ENCODE measurements at places on chromosomes 1 and 21. TPM values are rescaled to one million over a fixed set of nuclear protein-coding genes. Genes with fewer than 3 reads are reported as not detected.

The LEFTY1 gene
- 6.7 TPM for polyA plus RNA-seq

The ST6GALNAC3 gene
- polyA plus RNA-seq, result 81.7 TPM

The FCAMR gene
- 6.8 TPM for polyA plus RNA-seq

GRCh38 chr1:56397811-56398231, 181.5 kb downstream of the PLPP3 start:
- no peak for DNase-seq

DNA sequence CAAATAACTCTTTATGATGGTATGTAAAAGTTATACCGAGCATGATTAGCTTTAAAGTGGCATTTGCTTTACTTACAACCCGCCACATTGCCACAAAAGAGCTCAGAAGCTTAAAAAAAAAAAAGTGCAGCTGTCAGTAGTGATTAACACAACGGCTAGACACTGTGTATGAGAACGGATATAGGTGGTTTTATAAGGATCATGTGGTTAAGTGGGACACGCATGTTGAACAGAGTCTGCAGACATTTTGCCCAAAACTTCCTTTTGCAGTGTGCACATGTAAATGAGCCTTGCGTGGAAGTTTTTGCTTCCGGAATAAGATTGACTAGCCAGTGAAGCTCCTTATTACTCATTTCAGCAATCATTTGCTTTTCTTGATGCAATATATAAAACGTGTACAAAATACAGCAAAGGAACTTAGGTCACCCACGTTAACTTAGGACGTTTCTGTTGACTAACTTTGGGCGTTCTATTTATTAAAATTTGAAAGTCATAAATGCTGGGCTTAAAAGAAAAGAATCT, 58.7 kb upstream of the RGS1 start:
- no peak for DNase-seq

DNA sequence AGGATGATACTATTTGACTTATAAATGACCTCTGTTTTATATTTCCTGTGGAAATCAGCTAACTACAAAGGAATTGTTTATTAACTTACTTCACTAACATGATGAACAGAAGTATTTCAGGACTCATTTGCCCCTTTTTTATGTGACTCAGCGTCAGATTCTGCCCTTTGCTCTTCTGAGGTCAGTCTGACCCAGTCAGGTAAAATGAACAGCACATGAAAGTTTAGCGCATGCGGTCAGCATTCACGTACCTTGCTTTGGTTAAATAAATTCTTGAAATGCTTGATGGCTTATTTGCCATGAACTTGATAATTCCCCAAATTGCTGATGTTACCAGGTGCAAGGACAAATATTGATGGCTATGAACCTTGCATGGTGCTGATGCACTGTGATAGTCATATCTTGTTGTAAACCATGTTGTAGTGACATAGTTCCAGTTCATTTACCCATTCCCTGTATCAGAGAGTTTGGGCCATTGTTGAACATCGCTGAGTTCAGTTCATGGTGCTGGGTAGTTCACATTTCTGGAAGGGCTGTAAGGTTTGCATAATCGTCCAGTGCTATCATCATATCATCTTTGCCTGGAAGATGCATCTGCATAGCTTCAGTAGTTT, 133.4 kb downstream of the NFIA start:
- DNase-seq, result no peak

GRCh38 chr1:16991571-16991970, 11.2 kb upstream of the MFAP2 start:
- no peak for DNase-seq

GRCh38 chr1:100277866-100278265, 11.8 kb downstream of the RTCA start:
- DNase-seq, result no peak

GRCh38 chr1:167501515-167502191, 16.7 kb downstream of the CD247 start:
- DNase-seq, result no peak

GRCh38 chr1:7941437-7941793, 776 bp upstream of the TNFRSF9 start:
- no peak for DNase-seq

- DNase-seq, result peak; percentile 79
Observed at GRCh38 chr21:39098696-39099200, 84.5 kb downstream of the PSMG1 start.

GRCh38 chr1:207428783-207429182, 25.3 kb upstream of the CR2 start:
- no peak for DNase-seq

DNA sequence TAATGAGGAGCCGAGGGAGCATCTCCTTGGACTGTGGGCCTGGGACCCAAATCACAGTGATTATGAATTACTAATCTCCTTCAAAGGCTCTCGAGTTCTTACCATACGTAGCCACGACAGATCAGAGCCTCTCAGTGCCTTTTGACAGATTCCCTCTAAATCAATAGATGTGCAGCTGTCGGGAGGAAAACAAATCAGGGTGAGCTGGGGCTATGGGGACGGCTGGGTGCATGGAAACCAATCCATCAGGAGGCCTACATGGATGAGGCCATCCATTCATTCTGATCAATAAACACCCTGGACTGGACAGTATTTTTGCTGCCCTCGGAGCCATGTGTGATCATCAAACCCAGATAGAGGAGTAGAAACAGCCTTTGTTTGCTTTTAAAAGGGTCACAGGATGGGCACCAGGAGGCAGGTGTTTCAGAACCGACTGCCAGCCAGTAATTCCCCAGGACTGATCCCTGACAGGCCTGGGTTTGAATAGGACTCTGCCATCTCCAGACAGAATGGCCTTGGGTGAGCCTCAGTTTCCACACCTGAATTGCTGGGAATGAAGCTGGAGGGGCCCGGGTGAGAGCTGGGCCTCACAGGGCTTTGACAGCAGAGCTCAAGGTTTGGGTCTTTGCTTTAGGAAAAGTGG, 532.8 kb downstream of the MATN1 start:
- DNase-seq, result no peak

- DNase-seq, result no peak
Observed at GRCh38 chr1:218027152-218027551, 257.9 kb upstream of the RRP15 start.

DNA sequence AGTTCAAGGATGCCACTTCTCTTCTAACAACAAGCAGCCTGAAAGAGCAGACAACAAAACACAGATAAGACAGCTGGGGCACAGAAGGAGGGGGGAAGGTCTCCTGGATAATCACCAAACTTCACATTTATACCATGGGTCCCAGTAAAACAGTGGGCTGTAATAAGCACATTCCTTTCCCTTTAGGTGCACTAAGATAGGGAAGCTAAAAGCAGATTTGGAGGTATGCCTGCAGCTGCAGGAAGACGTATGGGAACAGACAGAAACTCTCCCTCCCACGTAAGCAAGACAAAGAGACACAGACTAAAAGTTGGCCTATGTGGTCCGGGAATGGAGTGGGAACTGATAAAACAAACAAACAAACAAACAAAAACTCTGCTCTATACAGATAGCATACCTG, 612.1 kb downstream of the MRPL39 start:
- DNase-seq, result no peak

The TLR5 gene
- 5.9 TPM for polyA plus RNA-seq

- DNase-seq, result no peak
Observed at GRCh38 chr1:78170859-78171258, 125.1 kb downstream of the GIPC2 start.

DNA sequence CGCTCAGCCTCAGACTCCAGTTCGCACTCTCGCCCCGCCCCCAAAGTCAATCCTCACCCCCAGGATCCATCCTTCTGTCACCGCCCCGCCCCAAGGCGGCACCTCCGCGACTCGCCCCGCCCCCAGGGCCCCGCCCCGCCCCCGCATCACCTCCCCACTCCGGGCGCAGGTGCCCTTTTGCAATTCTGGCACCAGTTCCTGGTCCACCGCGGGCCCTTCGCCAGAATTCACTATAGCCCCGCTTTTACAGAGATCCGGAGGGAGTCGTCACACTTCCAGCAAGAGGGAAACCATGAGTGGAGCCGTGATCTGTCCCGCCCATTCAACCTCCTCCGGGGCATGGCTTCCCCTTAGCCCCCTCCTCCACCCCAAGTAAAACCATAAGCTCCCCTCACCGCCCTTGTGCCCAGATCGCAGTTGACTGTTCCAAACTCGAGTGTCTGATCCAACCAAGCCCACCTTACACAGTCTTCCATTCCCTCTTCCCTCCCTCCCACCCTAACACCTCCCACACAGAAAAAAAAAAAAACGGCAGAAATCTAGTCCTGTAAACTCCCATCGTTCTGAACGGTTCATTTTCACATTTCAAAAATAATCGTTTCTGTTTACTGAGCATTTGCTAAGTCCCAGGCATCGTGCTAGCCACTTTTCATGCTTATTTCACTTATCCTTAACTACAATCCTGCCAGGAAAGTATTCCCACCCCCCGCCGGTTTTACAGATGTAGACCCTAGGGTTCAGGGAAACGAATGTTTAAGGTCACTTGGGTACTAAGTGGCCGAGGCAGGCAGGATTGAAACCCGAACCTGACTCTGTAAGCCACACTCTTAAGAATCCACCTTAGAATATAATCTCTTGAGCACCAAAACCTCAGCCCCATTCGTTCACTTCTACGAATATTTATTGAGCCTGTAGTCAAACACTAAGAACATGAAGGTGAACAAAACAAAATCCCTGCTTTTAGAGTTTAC, 1.3 kb upstream of the DNAJC16 start:
- DNase-seq, result peak; percentile 28

The CFAP45 gene
- 3.7 TPM for polyA plus RNA-seq

The PAQR6 gene
- polyA plus RNA-seq, result 5.0 TPM

DNA sequence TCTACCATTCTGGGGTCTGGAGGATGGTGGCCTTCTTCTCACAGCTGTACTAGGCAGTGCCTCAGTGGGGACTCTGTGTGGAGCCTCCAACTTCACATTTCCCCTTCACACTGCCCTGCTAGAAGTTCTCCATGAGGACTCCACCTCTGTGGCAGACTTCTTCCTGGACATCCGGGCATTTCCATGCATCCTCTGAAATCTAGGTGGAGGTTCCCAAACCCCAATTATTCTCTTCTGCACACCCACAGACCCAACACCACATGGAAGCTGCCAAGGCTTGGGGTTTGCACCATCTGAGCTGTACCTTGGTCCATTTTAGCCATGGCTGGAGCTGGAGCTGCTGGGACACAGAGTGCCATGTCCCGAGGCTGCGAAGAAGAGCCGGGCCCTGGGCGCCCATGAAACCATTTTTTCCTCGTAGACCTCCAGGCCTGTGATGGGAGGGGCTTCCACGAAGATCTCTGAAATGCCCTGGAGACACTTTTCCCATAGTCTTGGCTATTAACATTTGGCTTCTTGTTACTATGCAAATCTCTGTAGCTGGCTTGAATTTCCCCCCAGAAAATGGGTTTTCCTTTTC, 170.5 kb downstream of the FOXD2 start:
- no peak for DNase-seq

GRCh38 chr1:107442551-107442950, 301.7 kb downstream of the NTNG1 start:
- DNase-seq, result no peak

DNA sequence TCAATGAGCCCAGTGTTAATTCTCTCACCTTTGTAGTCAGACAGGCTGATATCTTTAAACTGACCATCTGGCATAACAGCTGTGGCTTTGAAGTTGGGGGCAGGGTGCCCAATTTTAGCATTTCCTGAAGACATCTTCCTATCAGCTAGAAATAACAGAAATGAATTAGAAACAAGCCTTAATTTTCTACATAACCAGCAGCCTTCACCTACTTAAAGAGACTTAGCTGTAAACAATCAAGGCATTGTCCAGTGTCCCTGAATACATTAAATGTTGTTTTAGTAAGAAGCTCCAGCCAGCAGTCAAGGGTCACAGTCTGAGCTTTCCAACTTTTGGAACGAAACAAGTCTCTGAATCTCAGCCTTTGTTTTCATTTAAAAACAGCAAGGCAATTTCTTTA, 2.8 kb downstream of the PRDX1 start:
- DNase-seq, result no peak

DNA sequence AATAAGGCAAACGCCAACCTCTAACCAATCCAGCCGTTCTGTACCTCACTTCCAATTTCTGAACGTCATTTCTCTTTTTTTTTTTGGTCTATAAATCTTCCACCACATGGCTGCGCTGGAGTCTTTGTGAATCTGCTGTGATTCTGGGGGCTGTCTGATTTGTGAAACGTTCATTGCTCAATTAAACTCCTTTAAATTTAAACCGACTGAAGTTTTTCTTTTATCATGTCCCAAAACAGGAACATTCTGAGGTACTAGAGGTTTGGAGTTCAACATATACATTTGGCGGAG, 65.5 kb upstream of the BACH1 start:
- DNase-seq, result no peak

DNA sequence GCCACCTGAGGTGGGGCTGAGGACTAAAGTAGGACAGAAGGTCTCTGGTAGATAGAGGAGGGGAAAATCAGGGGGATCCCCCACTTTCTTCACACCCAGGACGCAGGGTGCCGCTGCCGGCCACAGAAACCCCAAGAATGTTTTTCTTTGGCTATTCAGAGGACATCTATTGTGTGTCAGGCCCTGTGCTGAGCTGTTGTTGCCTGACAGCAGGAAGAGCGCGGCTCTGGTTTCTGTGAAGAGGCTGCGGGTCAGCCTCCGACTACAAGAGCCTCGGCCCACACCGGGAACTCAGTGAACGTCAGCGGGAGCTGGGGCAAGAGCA, 407 bp upstream of the PIGV start:
- no peak for DNase-seq

DNA sequence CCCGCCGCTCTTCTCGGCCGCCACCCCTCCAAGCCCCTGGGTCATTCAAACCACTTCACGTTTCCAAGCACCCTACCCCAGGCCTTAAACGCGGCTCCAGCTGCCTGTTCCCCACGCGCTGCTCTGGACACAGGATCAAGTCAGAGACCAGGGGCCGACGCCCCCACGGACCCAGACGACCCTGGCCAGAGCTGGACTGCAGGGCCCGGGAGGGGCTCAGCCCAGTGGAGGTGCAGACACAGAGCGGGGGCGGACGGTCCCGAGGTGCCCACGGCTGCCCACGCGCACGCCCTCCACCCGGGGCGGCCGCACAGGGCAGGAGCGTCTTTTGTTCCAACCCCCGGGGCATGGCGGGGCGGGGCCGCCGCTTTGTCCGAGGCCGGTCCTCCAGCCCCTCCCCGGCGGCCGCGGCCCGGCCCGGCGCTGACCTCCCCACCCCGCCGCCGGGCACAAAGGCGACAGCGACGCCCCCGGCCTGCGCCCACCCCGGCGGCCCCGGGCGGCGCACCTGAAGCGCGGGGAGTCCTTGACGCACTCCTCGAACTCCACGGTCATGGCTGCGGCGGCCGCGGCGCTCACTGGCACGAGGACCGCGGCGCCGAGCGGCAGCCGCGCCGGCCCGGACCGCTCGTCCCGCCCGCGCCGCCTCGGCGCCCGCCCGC, 338 bp downstream of the ACAP3 start:
- no peak for DNase-seq

GRCh38 chr1:54643736-54644135, 2.1 kb downstream of the MROH7 start:
- no peak for DNase-seq

GRCh38 chr1:66809736-66810326, 8.8 kb upstream of the INSL5 start:
- no peak for DNase-seq

DNA sequence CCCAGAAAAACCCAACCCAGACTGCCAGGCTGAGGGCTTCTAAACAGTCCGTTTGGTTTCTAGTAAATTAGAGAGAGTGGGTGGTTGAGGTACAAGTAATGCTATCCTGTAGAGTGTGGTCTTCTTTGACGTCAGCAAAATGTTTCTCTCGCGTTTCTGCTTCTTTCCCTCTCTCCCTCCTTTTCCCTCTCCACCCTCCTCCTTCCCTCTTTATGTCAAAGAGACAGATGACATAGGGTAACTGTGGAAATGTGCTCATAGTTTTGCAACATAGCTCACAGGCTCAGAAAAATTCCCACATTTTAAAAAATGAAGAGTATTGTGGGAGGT, 158.3 kb downstream of the TOMM20 start:
- peak; percentile 80 for DNase-seq

- no peak for DNase-seq
Observed at GRCh38 chr1:79198832-79199231, 192.3 kb upstream of the ADGRL4 start.
